Activated naive CD4-positive, alpha-beta T cell treated with anti-CD3 and anti-CD28 coated beads, Interleukin-2, amount 50 U/mL, for 72 hours (primary cell): ENCODE measurements at places on chromosomes 1 and 21.

GRCh38 chr1:233024199-233024598 is 73.8 kb downstream of the NTPCR start:
- no peak for DNase-seq

GRCh38 chr1:71200503-71200902 is 119.7 kb upstream of the ZRANB2 start:
- no peak for DNase-seq

DNA sequence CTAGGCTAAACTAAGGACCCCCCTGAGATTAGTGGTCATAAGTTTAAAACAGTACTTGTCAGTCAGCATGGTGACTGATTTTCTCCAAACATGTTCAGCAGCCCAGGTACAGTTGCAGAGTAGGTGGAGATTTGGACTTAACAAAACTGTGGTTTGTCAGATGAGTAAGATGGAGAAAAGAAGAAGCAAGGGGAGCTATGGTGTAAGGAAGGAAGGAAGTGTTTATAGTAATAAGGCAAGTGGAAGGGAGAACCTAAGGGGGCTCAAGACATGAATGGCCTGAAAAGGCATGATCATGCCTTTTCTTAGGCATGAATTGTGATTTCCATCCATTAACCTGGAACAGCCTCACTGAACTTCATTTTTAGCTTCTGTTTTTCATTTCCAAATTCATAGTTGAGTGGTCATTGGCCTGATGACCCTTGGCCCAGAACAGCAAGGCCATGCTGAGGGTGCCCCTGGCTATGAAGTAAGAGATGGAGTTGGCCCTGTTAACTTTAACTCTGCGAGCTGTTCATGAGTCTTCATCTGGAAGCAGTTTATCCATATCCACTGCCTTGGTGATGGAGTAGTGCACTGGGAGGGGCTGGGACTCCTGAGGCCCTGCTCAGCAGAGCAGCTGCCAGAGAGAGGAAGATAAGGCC is 60.7 kb downstream of the LRRC8D start:
- no peak for DNase-seq

DNA sequence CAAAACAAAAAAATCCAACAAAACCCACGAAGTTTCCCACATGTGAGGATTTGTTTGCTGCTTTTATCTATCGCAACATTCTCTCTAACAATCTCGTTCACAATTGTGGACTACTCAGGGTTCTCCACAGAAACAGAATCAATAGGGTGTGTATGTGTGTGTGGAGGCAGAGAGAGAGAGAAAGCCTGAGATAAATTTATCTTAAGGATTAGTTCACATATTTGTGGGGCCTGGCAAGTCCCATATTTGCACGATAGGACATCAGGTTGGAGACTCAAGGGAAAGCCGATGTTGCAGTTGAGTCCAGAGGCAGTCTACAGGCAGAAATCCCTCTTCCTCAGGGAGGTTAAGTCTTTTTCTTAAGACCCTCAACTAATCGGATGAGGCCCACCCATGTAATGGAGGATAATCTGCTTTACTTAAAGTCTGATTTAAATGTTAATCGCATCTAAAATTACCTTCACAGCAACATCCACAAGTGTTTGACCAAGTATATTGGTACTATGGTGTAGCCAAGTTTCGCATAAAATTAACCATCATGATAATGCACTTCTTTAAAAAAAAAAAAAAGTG is 31.7 kb downstream of the ADAMTS1 start:
- DNase-seq = no peak

GRCh38 chr1:174197088-174197487 is 37.8 kb downstream of the RABGAP1L start:
- no peak for DNase-seq

- DNase-seq = no peak
These were observed 56.1 kb downstream of the KAZN start for GRCh38 chr1:14654554-14654953.

- DNase-seq = no peak
These were observed 18.4 kb upstream of the COL6A2 start for GRCh38 chr21:46079352-46080170.

GRCh38 chr1:64895500-64895899 is 70.8 kb downstream of the JAK1 start:
- no peak for DNase-seq
